ENCODE measurements at places on chromosomes 4 and X. TPM values are rescaled to one million over a fixed set of nuclear protein-coding genes. Genes with fewer than 3 reads are reported as not detected.
A peak's percentile ranks its signal among the peaks of the same experiment; 100 is the strongest.

- no peak for DNase-seq
These were observed 831.0 kb downstream of the C4orf33 start for GRCh38 chr4:129926936-129927335.

DNA sequence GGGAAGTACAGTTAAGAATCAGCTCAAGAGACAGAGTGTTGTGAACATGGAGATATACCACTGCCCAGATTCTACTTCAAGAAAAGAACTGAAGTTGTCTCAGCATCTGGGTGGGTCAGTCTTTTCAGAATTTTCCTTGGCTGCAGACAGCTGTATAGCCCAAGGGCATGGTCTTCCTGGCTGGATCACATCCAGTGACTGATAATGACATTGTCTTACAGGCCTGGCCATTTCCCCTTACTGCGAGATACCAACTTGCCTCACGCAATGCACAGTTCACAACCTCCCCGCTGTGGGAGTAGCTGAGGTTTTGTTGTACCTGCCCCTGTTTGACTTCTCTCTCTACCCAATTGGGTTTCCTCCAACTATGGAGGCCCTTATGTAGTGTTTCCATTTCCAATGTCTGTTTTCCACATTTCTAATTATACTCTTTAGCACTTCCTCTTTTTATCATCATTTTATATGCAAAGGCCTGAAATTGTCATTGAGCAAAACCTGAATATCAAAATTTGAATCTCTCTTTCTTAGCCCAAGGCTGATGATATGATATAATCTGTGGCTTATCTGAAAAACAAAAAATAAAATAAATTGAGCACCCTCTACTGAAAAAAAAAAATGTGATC, 209.1 kb downstream of the NAF1 start:
- DNase-seq: no peak

GRCh38 chr4:23212558-23212957, 519.8 kb downstream of the GBA3 start:
- no peak for DNase-seq

DNA sequence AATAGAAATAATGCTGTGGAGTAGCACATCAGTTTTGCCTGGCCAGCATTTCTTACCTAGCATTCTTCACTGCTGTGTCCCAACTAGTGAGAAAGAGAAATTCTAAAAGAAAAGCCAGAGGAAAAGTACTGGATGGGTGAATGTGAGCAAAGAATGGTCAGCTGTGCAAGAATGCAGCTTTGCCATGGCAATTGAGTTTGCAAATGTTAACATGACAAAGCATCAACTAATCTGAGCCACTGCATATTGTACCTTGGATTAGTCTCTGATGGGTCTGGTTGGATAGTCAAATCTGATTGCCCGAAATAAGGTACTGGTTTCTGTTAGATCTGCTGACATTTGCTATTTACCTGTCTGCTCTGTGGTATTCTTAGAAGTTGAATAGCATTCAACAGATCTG, 38.7 kb downstream of the ADD1 start:
- no peak for DNase-seq

GRCh38 chr4:8502836-8503585, 62.4 kb downstream of the TRMT44 start:
- DNase-seq: no peak

- no peak for DNase-seq
These were observed 802 bp downstream of the BMP2K start for GRCh38 chr4:78776729-78777575.

DNA sequence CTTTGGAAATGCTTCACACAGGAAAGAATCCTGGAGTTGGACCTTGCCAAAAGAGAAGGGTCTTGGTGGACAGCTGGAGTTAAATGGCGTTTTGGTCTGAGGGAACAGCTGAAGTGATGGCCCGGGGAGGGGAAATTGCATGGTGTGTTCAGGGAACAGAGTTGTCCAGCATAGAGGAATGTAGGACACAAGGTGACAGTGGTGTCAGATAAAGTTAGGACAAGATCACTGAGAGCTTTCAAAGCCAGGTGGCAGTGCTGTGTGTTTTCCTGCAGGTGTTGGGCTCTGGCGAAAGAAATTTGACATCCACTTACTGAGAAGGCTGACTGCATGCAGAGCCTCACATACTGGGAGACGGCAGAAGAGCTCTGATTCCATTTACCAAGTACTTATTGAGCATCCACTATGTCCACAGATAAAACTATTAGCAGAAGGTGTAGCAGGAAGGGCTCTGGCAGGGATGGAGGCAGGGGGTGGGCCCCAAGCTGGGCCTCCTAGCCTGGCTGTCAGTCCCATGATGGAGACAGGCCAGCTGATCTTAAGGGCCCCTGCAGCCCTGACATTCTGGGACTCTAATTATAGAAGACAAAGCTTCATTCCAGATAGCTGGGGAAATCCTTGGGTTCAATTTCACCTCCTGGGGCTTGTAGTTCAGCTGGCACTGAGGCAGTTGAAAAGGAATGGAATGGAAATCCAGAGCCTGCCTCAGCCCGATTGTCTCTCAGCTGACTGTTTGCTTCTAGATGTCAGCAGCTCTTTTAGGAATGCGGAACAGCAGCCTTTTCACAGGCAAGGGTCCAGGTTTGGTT, 150.2 kb upstream of the MAMLD1 start:
- DNase-seq: no peak

- DNase-seq: no peak
These were observed 1942.1 kb upstream of the ADGRL3 start for GRCh38 chr4:59258002-59258401.

DNA sequence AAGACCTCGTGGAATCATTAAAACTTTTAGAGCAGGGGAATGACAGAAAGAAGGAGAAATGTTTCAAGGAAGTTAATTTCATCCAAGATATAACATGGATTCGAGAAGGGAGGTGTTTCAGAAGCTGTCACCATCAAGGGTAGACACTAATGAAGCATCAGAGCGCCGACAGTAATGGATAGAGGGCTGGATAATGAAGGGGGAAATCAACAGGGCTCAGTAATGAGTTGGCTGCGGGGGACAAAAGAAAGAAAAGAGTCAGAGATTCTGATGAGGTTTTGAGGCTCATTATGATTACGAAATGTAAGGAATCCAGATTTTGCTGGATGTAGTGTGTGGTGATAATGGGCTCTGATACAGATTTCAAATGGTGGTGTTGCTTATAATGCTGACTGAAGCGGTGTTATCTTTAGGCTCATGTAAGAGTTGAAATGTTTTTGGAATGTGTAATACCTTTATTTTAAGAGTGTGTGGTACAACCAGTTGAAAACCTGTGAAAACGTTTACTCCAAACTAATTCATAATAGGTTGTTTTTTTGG, 39.3 kb upstream of the TENM3 start:
- no peak for DNase-seq

- DNase-seq: no peak
These were observed 141.3 kb downstream of the PALLD start for GRCh38 chr4:168637872-168638756.

GRCh38 chrX:31423609-31424189, 351.9 kb upstream of the FTHL17 start:
- peak; percentile 17 for DNase-seq

DNA sequence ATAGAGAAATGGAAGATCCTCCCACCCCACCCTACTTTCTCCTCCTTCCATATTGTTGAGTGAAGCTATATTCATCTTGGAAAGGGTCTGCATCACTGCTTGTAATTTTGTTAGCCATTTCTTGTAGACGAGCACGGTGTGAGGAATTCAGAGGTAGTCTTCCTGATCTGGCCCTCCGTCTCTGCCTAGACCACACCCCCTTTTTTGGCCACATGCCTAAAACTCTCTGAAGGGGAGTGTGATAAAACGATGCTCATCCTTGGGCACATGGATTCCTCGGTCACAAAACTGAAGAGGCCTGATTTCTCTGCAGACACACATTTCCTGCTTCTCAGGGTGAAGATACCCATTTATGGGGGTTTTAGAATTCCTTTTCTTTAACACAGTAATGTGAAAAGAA, 182.8 kb downstream of the LARP7 start:
- no peak for DNase-seq

The TEX13B gene
- not detected for polyA plus RNA-seq

The CXXC4 gene
- 0.58 TPM for polyA plus RNA-seq

The RGN gene
- 7.2 TPM for polyA plus RNA-seq

The ZNF718 gene
- polyA plus RNA-seq: 2.6 TPM

The CSAG3 gene
- polyA plus RNA-seq: not detected

All from urinary bladder (tissue), 4 donors.